ENCODE measurements at places on chromosomes 7 and 10. TPM values are rescaled to one million over a fixed set of nuclear protein-coding genes. Genes with fewer than 3 reads are reported as not detected.

XRCC2 gene
- total RNA-seq = 1.3 TPM

- no peak for DNase-seq
Measured at GRCh38 chr10:70785190-70785589, at the start of gene TBATA. Gene TBATA, minus strand, starts transcription at chr10:70785377. Its CDS starts 1,998 bp downstream, at chr10:70783379.

DNA sequence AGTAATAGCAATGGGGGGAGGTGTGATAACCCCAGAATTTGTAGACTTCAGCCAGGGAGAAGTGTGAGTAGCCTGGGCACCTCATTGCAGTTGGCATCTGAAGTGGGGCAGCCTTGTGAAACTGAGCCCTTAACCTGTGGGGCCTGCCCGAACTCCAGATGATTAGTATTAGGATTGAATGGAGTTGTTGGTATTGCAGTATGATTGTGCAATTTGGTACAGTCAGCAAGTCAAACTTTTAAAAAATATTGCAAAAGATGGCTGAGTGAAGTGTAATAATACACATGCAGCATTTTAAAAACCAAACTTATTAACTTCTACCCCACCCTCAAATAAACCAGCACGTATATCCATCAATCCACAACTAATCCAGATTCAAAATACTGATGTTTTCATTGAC is 9.3 kb downstream of the RBM33 start:
- DNase-seq = no peak

TMEM196 gene
- 11.8 TPM for total RNA-seq

DNA sequence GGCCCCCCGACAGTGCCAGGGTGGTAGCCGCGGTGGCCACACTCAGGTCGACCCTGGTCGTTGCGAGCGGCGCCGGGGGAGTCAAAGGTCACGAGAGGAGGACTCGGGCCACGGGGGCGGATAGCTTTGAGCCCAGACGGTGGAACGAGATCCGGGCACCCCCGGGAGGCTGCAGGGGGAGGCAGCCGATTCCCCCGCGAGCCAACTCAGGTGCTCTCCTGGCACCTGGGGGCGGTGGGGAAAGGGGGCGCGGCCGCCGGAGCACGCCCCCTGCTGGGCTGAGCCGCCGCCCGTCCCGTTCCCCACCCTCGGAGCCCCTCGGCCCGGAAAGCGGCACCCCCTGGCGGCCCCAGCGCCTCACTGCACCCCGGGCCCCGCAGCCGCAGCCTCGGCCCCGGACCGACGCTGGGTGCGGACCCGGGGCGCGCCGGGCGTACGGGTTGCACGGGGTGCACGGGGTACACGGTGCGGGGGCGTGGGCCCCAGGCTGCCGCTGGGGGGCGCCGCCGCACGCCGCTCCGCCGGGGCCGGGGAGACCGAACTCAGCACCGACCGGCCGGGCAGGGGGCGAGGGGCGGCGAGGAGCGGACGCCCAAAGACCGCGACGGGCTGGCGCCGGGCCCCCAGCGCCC is 521 bp upstream of the NYAP1 start:
- peak; percentile 85 for DNase-seq

GRCh38 chr7:96526496-96526895 is 183.2 kb downstream of the SEM1 start:
- peak; percentile 49 for DNase-seq

- no peak for DNase-seq
Measured at GRCh38 chr10:24341371-24341770, 132.4 kb downstream of the KIAA1217 start.

DNA sequence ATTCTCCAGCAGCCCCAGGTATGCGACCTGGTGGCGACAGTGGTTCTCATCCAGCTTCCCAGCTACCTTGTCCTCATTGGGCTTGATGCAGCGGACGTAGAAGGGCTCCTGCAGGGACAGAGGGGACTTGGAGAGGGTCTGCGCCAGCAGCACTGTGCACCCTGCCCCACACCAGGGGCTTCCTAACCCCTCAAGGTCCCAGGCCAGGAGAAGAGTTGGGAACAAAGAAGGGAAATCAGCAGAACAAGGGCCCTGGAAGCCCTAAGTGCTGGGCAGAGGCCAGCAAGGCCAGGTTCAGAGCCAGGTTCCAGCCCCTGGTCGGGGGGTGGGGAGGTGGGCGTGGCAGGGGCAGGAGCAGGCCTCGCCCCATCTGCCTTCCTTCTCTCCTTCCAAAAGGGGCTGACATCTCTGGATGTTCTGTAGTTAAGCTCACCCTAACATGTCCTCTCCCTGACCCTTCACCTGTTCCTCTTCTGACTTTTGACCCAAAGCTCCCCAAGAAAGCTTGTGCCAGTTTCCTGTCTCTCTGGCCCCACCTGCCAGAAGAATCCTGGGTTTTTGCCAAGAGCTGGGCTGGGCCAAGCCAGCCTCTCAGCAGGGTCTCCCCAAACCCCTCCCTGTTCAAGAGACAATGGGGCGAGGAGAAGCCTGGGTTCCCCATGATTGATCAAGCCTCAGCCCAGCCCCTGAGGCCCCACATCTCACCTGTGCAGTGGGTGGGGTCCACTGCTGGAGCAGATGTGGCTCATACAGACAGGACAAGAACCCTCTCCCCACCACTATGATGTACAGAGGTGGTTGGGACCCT is 11.9 kb downstream of the MYO1G start:
- no peak for DNase-seq

SPDYE9 gene
- total RNA-seq = not detected

MKX gene
- 5.8 TPM for total RNA-seq

- DNase-seq = no peak
Measured at GRCh38 chr10:6561552-6561951, 18.5 kb downstream of the PRKCQ start.

DNA sequence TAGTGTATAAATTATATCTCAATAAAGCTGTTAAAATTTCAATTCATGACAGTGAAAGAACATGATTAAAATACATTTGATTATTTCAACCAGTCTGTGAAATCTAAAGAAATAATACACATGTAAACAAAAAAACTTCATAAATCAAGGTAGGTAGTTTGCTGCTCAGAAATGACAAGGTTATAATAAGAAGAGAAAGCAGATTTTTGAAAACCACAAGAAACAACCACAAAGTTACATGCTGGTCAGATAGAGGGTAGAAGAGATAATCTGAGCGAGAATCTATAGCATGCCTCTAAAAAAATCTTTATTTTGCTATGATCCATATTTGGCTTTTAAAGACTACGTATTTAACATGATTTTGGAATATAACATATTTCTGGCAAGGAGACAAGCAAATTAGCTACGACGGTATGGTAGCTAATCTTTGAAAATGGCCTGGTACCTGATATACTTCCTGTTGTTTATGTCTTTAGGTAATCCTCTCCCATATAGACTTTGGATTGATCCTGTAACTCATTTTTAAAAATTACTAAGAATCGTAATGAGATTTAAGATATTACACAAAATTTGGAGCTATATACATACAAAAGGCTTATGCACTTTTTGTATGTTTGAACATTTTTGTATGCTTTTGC is 23.5 kb upstream of the VCL start:
- no peak for DNase-seq

DNA sequence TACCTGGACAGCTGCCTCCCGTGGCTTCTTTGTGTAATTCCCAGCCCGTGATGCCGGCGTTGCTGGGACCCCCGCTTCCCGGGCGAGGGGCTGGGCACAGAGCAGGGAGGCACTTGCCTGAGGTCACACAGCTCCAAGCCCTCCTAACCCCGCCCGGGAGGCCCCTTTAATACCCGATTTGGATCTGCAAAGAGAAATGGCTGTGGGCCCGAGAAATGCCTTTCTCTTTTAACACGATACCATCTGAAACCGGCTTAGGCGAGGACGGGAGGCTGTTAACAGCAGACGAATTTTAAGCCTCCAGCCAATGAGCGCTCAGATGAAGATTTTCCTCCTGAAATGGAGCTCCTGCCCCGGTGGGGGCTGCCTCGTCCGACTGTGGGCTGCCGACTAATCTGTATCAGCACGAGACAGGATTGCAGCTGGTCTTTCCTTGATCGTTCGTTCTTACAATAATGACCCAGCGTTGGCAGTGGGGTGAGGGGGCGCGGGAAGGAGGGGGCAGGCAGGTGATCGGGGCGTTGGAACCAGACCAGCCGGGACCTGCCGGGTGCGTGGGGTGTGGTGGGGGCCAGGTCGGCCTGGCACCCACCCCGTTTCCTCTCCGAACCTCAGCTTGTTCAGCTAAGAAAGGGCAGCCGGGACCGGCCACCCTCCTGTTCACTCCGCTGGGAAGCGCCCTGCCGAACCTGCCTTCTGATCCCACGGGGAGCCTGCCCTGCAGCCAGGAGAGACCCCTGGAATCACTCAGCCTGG is 36.2 kb upstream of the FOXL3 start:
- no peak for DNase-seq

DNA sequence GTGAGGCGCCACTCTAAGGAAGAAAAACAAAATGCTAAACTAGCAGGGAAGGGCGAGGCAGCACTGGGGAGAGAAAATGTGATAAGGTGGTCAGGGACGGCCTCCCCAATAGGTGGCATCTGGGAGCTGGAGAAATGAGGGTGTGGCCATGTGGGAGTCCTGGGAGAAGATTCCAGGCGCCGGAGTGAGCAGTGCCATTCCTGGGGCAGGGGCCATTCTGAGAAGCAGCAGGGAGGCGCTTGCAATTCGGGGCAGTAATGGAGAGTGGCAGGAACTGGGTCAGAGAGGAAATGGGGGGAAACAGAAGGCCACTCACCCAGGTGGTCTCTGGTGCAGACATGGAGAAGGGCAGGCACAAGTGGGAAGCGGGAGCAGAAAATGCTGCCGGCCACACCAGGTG is 61.8 kb upstream of the LRRC18 start:
- DNase-seq = no peak

NACAD gene
- total RNA-seq = 99.8 TPM

Measured in dorsolateral prefrontal cortex (tissue), 122 donors.